ENCODE measurements at places on chromosomes 1 and 21. TPM values are rescaled to one million over a fixed set of nuclear protein-coding genes. Genes with fewer than 3 reads are reported as not detected.

Gene YRDC
- total RNA-seq = 9.4 TPM

DNA sequence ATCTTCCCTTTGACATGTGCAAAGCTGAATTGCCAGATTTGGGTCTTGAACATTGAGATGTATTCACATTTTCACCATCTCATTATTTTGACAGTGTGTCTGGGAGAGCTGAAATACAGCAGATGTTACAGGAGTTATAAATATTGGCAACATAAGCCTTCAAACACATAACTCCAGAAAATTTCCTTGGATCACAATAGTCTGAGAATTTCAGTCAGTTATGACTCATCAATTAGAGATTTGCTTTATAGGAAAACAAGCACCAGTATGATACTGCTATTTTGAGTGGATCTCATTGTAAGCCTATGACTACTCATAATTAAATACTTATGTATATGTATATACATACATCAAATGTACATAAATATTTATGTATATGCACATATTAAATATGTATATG, 1171.8 kb downstream of the AMY1C start:
- H3K4me3 ChIP-seq = no peak overlapping the region
- no peak for DNase-seq
- H3K27me3 ChIP-seq = no peaks in the 10 kb centered on the region
- no peaks in the 10 kb centered on the region for H3K4me1 ChIP-seq

DNA sequence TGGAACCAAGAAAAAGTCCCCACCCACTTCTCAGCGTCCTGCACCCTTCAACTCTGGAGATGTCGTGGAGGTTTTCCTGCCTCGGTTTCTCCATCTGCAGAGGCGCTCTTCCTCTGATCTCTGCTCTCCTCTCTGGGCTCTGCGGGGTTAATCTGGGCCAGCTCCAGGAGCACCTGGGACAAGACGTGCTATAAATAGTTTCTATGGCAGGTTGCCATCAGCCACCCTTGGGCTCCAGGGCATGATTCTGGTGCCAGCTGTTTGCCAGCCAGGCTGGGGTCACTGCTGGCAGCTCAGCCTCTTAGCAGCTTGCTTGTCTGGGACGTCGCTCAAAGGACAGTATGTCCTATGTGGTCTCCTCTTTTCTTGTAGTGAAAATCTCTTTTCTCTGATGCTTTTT, 137.1 kb downstream of the ACTL8 start:
- H3K4me1 ChIP-seq = no peaks in the 10 kb centered on the region
- no peak for DNase-seq
- peaks cover 11% of the 10 kb centered on the region for H3K27me3 ChIP-seq

DNA sequence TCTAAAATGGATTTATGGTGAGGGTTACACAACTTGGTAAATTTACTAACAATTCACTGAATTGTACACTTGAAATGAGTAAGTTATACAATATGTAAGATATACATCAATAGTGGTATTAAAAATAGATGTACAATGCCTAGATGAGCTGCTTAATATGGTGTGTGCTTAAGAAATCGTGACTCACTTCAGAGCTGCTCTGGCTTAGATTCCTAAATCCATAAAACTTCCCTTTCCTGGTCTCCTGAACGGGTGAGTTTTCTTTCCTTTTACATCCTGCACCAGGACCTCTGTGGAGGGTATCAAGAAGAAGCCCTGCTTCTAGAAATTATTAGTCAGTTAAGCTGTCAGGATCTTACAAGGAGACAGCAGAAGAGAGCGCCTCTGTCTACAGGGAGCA, 30.4 kb downstream of the H3-3A start:
- DNase-seq = no peak
- H3K27ac ChIP-seq = no peak overlapping the region
- H3K4me3 ChIP-seq = no peak overlapping the region
- no peaks in the 10 kb centered on the region for H3K4me1 ChIP-seq
- H3K27me3 ChIP-seq = no peaks in the 10 kb centered on the region

GRCh38 chr1:234168061-234168724, 205.1 kb upstream of the COA6 start:
- no peaks in the 10 kb centered on the region for H3K27me3 ChIP-seq
- DNase-seq = no peak
- H3K4me1 ChIP-seq = no peaks in the 10 kb centered on the region
- no peak overlapping the region for H3K27ac ChIP-seq
- no peak overlapping the region for H3K4me3 ChIP-seq
- H3K36me3 ChIP-seq = no peaks in the 10 kb centered on the region

DNA sequence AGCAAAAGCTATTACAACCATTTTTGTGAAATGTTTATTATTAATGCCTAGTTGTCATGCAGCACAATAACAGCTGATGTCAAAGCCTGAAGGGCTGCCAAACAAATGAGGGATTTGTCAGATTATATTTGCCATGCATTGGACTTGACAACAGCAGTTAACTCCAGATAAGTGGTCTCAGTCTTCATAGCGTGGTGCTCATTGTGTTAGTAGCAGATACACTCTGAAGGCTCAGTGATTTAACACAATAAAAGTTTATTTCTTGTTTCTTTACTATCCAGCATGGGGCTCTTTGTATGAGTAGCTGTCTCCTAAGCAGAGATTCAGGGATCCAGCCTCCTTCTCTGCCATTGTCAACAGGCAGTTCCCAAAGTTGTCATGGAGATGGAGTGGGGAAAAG, 76.0 kb upstream of the PTGFRN start:
- no peak overlapping the region for H3K4me3 ChIP-seq
- DNase-seq = no peak
- H3K4me1 ChIP-seq = no peaks in the 10 kb centered on the region

- no peak overlapping the region for H3K27ac ChIP-seq
- no peak overlapping the region for H3K4me3 ChIP-seq
- no peaks in the 10 kb centered on the region for H3K4me1 ChIP-seq
- H3K36me3 ChIP-seq = no peaks in the 10 kb centered on the region
Observed at GRCh38 chr1:90798344-90798743, 81.2 kb upstream of the BARHL2 start.

- no peaks in the 10 kb centered on the region for H3K36me3 ChIP-seq
- H3K27me3 ChIP-seq = no peaks in the 10 kb centered on the region
- no peak overlapping the region for H3K27ac ChIP-seq
- DNase-seq = no peak
Observed at GRCh38 chr1:215890438-215890837, 323.3 kb downstream of the KCTD3 start.

DNA sequence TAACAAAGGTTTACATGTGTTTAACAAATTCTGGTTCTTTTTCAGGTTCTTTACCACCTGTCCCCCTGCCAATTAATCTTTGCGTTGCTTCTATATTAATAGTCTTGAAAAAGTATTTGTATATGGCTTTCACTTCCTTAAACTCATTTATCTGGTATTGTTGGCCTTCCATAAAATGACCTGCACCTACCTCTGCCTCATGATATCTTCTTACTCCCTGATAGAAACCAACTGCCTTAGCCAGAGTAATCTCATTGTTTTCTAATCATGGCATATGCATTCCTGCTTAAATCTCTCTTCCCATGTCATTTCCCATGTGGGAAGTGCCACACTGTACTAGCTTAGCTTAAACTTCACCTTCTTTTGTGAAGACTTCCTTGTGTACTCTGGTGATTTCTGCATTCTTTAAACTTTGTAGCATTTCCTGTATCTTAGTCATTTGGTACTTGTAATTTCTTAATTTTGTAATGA, 8.7 kb downstream of the SMG7 start:
- DNase-seq = no peak
- H3K4me3 ChIP-seq = no peak overlapping the region
- no peaks in the 10 kb centered on the region for H3K36me3 ChIP-seq
- no peaks in the 10 kb centered on the region for H3K27me3 ChIP-seq
- no peak overlapping the region for H3K27ac ChIP-seq

- H3K4me3 ChIP-seq = no peak overlapping the region
- DNase-seq = no peak
- H3K27me3 ChIP-seq = no peaks in the 10 kb centered on the region
- no peaks in the 10 kb centered on the region for H3K4me1 ChIP-seq
- H3K36me3 ChIP-seq = no peaks in the 10 kb centered on the region
- H3K27ac ChIP-seq = no peak overlapping the region
Observed at GRCh38 chr1:93779540-93780165, 98.0 kb upstream of the BCAR3 start.

Gene TENT5C
- total RNA-seq = 4.3 TPM
